Tibial artery (tissue), 4 donors: ENCODE measurements at places on chromosomes 1 and 21.

DNA sequence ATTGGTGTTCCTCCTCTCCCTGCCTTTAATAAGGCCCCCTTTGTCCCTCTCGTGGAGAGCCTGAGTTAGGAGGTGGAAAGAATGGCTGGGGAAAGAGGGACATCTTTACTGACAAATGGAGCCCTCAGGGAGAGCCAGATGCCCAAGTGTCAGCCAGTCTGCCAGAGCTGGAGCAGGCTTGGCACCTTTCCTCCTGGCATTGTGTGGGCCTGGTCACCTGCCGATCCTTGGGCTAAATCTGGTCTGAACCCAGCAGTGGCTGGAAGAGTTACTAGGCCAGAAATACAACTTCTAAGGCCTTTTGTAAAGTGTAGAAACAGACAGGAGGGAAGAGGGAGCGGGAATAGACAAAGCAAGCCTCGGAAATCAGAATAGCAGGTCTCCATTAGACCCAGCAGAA lies 24.9 kb downstream of the VANGL1 start:
- H3K27me3 ChIP-seq = no peaks in the 10 kb centered on the region
- H3K4me1 ChIP-seq = peaks cover 15% of the 10 kb centered on the region
- H3K27ac ChIP-seq = peak overlapping the region; percentile 10
- H3K4me3 ChIP-seq = no peak overlapping the region
- peak; percentile 71 for DNase-seq
- H3K36me3 ChIP-seq = peaks cover 49% of the 10 kb centered on the region

DNA sequence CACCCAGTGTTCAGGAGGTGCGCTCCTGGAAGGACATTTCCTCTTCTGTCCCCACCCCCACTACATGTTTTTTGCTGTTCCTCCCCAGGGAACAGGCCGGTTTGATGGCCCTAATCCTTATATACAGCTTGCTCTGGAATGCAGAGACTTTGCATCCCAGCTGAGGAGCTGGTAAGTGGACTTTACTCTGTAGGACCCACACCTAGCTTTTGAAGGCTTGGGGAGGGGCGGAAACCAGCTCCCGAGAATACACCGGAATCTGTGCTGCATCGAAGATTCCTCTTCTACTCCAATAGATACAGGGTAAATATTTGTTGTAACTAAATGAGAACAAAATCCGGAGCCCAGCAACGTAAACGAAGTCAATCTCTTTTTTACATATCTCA lies 1.2 kb upstream of the CGN start:
- peaks cover 14% of the 10 kb centered on the region for H3K4me1 ChIP-seq
- H3K27ac ChIP-seq = no peak overlapping the region
- peaks cover 7% of the 10 kb centered on the region for H3K27me3 ChIP-seq
- no peak overlapping the region for H3K4me3 ChIP-seq
- no peak for DNase-seq

DNA sequence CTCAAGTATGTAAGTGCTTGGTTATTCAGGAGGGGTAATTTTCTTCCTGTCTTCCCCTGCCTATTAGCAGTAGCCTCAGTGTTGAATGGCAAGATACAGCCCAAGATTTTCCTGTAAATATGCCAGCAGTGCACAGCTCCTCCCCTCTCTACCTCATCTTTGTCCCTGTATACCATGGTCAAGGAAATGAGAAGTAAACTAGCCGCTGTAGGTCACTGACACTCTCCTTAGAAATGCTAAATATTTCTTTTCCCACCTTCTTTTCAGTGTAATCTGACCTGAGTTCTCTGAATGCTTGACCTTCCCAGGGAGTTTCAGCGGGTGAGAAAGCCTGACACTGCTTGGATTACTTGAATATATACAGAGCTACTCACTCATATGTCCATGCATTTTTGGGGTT lies 84.1 kb upstream of the ZNF326 start:
- H3K27me3 ChIP-seq = no peaks in the 10 kb centered on the region
- no peak overlapping the region for H3K27ac ChIP-seq
- peaks cover 10% of the 10 kb centered on the region for H3K4me1 ChIP-seq
- no peak overlapping the region for H3K4me3 ChIP-seq

- peak; percentile 77 for DNase-seq
- H3K27me3 ChIP-seq = no peaks in the 10 kb centered on the region
- H3K4me3 ChIP-seq = no peak overlapping the region
Observed at GRCh38 chr1:30083800-30084464, 639.5 kb downstream of the MATN1 start.

- H3K36me3 ChIP-seq = no peaks in the 10 kb centered on the region
- no peak overlapping the region for H3K27ac ChIP-seq
- DNase-seq = no peak
- no peaks in the 10 kb centered on the region for H3K27me3 ChIP-seq
Observed at GRCh38 chr21:24628046-24628445, 979.2 kb downstream of the MRPL39 start.
